NCI-H2029 treated with DMSO at 0.1 percent for 48 hours (cell line): ENCODE measurements at places on chromosomes 2 and 18.

DNA sequence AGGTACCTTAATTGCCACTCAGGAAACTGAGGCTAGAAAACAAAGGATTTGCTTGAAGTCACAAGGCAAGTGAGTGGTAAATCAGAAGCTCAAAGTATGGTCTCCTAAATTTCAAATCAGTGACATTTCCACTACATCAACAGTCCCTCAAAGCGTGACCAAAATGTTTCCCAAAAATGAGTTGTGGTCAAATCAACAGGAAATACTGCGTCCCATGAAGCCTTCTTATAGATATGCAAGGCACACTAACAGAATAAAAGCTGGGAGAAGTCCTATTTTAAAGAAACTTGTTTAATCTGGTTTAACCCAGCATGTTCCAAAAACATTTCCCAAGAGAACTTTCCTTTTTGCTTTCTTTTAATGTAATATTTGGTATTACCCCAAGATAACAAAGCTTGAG, 249.4 kb downstream of the EXOC6B start:
- DNase-seq = no peak

DNA sequence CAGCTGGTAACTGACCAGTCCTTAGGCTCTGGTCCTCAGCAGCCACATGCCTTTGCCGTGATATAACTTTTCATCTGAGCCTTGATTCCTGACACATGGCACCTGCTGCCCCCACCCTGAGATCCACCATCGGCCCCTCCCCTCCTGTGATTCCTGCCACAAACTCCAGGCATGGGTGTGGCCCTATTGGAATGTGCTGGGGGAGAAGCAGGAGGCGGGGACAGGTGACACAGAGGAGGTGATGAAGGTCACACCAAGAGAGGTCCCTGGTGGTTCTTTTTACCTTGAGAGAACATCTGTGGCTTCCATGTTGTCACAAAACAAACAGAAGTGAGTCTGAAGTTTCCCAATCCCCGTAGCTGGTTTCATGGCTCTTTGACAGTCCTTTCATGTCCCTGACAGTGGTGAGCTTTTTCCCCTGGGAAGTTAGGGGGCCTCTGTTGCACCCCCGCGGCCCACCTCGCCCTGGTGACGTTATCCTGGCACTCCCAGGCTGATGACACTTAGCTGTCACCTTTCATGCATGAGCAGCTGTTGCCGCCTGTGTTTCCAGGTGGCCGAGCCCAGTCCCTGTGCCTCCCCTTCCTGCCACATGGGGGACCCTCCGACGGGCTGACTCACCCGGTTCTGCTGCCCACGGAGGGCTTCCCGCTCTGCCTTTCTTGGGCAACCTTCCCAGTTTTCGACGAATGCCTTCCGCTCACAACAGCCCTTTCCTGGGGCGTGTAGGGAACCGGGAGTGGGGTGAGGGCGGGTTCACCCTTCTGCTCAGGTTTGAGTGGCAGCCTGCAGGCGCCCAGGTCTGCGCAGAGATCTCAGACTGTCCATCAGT, 66.3 kb upstream of the GLI2 start:
- DNase-seq = peak; percentile 27

DNA sequence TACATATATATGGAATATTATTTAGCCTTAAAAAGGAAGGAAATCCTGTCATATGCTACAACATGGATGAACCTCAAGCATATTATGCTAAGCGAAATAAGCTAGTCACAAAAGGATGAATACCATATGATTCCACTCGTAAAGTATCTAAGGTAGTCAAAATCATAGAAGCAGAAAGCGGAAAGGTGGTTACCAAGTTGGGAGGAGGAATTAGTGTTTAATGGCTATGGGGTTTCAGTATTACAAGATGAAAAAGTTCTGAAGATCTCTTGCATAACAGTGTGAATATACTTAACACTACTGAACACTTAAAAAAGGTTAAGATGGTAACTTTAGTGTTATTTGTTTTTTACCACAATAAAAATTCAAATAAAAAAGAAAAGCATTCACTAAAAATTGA, 99.0 kb downstream of the MGAT5 start:
- no peak for DNase-seq

- no peak for DNase-seq
Observed at GRCh38 chr2:20665243-20666004, 1.5 kb upstream of the GDF7 start.

DNA sequence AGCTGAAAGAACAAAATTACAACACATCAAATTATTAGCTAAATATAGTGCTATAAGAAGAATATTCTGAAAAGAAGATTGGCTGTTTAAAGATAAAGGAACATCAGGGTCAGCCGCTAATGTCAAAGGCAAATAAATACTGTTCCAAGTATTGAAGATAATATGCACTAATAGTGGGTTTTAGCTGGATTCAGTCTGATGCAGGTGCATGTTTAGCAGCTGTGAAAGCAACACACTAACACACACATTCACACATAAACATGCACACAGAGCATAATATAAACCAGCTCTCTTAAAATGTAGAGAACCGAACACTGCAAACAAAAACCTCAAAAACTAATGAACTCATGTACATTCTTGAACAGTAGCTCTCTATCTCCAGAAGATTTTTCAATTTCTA, 634.6 kb downstream of the ERBB4 start:
- no peak for DNase-seq

GRCh38 chr2:77268626-77269025, 253.6 kb downstream of the LRRTM4 start:
- DNase-seq = no peak

DNA sequence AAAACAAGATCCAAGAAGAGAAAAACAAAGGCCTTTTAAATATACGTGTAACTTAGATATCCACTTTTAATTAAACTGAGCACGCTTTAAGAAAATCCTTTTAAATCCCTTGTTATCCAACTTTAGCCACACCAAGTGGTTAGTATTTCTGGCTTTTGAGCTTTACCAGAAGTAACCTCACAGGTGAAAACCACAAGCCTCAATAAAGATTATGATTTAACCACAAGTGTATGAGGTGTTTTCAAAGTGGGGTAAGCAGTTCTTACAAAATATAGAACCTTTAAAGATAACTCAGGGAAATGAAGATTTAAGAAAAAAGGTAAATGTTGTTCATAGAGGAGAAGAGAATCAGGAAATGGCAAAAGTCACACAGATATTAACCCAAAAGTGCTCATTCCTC, 58.4 kb upstream of the CDCA7 start:
- no peak for DNase-seq

DNA sequence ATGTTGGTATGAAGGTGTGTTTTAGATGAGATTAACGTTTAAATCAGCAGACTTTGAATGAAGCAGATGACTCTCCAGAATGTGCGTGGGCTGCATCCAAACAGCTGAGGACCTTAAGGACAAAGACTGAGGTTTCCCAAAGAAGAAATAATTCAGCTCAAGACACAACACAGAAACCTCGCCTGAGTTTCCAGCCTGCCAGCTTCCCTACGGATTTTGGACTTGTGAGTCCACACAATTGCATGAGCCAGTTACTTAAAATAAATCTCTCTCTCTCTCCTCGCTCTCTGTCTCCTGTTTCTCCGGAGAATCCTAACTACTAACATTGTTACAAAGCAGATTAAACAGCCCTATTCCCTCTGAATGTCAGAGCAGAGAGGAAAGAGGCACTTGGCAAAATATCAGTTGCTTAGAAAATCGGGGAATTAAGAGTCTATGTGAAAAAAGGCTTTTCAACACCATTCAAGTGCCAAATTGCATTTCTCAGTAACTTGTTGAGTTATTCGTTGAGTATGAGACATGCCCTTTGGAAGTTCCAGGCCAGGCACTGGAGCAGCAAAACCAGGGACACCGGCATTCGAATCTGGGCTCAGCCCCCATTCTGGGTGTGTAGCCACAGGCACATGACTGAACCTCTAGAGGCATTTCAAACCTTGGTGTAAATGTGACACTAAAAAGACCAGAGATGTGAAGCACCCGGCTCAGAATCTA, 174.6 kb upstream of the PID1 start:
- DNase-seq = no peak

DNA sequence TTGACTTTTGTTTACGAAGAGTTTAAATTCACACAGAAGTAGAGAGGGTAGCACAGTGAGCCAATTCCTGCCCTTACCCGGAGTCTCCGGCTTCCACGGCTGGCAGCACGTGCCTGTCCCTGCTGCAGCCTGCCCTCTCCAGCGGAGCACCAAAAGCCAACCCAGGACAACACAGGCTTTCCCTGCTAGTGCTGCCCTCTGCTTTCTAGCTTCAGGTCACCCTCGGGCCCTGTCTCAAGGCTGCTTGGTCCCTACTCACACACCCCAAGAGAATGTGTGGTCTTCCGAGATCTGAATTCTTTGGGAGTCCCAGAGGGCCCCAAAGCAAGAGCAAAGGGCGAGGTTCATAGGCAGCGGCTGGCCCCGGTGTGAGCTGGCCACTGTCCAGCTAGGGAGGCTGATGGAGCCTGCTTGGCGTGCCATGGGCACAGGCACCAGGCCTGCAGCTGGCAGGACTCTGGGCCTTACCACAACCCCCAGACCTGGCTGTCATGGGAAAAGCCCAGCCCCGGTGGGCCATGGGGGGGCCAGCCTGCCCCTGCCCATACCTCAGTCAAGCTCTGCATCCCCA, 7.0 kb upstream of the HS6ST1 start:
- no peak for DNase-seq

GRCh38 chr2:41488888-41489287, 558.9 kb upstream of the PKDCC start:
- DNase-seq = no peak

DNA sequence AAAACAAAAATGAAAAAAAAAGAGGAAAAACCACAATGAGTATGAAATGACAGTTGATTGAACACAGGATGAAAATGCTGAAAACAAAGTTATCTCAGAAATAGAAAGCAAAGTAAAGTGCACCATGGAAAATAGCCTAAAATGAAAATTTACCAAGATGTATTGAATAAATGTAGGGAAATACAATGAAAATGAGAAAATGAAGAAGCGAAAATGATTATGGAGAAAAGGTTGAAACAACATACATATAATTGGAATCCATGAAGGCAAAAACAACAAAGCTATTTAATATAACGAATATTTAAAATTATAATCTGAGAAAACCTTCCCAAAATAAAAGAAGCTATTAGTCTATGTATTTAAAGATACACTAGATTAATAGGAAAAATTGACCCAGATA, 147.4 kb downstream of the TMEM18 start:
- no peak for DNase-seq

- DNase-seq = peak; percentile 47
Observed at GRCh38 chr2:217943446-217944321, 59.1 kb downstream of the TNS1 start.

- no peak for DNase-seq
Observed at GRCh38 chr2:53969285-53969967, 1.4 kb downstream of the PSME4 start.

GRCh38 chr2:120314690-120315366, 31.1 kb upstream of the INHBB start:
- DNase-seq = no peak

- DNase-seq = no peak
Observed at GRCh38 chr2:205754924-205755321, 72.6 kb downstream of the NRP2 start.

DNA sequence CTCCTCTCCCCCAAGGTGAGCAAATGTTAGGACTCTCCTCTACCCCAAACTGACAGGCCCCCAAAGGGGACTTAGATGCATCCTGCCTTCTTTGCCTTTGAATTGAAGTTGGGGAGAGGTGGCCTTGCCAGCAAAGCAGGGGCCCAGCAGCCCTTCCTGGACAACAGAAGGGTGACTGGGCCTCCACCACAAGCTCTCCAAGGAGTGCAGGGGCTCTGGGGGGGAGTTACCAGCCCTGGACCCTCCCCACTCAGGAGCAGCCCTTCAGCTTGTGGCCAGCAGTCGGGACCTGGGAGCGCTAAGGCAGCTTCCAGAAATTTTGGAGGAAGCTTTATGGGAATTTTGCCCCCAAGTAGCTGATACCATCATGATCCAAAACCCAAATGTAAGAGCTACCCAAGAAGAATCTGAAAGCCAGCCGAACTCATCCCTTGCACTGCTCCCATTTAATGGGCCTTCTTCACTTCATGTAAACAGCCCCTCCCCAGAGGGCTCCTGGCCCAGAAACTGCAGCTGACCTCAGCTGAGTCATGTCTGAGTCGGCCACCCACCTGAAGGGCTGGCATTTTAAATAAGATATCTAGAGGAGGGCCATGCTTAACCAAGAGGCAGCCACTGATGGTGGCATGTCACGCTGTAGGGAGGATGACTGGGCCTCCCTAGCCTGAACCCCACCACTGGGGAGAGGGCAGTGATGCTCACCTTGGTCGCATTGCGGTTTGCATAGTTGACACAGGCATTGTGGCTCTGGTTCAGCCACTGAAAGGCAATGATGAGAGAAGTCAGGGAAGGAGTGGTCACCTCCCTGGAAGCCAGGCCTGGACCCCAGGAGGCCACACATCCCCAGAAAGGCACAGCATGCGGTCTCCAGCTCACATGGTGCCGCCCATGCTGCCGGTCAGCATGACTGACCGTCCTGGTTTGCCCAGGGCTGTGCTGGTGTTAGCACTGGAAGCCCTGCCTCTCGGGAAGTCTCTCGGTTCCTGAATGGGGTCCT, 71.5 kb downstream of the SFXN5 start:
- no peak for DNase-seq

DNA sequence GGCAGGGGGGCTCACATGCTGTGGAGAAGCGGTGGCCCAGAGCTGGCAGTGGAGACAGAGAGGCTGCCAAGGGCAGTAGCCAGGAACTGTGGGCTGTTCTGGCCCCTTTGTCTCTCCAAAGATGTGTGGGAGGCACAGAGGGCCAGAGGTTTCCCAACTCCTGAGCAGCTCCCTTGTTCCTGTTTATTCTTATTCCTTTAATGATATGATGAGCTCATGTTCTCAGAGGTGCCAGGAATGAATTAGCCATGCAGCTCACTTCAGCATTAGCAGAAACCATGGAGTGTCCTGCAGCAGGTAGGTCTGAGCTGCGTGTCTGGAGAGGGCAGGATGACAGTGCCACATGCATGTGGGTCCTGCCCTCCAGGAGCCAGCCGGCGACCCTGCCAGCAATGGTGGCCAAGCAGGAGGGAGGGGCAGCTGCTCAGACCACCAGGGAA, 77.9 kb upstream of the FZD7 start:
- no peak for DNase-seq

- DNase-seq = no peak
Observed at GRCh38 chr2:32489061-32489460, 132.2 kb downstream of the BIRC6 start.

- DNase-seq = no peak
Observed at GRCh38 chr18:75041586-75041985, 167.4 kb downstream of the PTGR3 start.

DNA sequence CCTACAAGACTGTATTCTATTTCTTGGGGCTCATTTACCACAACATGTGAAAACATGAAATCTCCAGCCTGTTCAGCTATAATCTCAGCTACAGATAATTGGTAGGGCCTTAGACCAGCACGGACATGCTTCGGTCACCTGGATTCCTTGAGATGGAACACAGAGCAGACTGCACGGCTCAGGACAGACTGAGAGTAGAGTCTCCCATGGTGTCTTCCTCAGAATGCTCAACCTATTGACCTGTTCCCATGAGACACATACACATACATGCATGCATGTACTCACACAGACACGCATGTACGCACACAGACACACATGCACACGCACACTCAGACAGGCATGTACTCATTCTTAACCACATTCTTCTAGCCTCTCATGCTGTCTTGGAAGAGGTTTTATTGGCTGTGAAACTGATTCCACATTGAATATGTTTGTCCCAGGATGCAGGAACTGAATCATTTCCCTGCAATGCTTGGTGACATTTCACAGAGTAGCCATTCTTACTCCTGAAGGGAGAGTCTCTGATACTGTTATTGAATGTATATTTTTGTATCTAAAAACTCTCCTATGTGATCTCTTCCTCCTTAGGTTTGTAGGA, 23.5 kb upstream of the BZW1 start:
- no peak for DNase-seq
